ENCODE measurements at places on chromosomes 6 and 20.
A peak's percentile ranks its signal among the peaks of the same experiment; 100 is the strongest.

- DNase-seq, result no peak
Observed at GRCh38 chr6:20687494-20687893, 153.2 kb downstream of the CDKAL1 start.

- no peak for DNase-seq
Observed at GRCh38 chr6:20112241-20112640, 100.0 kb downstream of the MBOAT1 start.

DNA sequence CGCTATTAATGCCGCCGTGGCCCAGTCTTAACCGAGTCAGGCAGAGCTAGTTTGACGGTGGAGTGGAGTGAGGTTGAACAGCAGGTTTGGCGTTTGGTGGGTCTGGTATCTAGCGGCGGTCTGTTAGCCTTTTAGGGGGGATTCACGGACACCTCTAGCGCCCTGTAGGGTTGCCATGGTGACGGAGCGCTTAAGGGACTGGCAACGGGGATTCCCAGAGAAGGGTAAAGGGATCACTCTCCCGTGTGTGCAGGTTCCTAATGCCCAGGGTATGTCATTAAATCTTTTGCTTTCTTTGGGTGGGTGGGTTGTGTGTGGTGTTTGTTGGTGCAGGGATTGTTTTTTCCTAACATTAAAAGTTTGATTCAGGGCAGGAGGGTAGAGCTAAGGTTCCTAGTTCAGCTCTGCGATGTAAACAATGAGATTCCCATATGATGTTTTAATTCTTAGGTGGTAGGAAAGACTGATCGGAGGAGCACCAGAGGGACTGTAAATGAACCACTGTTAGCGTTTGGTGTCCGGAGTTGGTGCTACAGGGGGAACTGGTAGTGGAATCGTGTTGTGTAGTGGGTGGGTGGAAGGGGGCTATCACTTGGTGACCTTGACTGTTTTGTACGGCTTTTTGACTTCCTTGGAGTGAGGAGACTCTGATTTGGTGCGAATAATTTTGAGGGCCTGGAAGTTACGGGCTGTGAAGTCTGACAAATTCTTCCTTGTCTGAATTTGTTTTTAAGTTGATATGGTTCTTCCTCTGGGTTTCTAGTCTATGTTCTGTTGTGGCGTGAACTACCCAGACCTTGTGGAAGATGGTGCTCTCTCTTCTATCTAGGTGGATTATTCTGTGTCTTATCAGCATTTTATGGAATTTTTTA, 5.0 kb downstream of the BRD2 start:
- DNase-seq, result peak; percentile 52

DNA sequence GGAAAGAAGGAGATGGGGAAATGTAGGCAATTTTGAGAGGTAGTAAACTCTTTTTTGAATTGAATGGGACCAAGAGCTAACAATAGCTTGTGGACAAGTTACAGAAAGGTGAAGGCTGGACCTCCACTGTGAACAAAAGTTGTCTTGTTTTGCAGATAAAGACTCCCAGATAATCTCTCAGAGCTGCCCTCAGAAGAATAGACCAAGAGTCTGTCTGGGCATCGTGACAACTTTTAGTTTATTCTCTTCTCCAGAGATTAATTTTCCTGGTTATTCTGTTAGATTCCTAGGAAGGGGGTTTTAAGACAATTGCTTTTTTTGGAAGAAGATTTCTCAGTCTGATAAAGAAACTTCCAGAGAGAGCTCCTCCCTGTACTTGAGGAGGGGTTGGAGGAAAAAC, 161.9 kb downstream of the COL19A1 start:
- DNase-seq, result no peak

GRCh38 chr6:25309886-25310285, 30.7 kb downstream of the CARMIL1 start:
- DNase-seq, result no peak

Measured in NCI-H2081 (cell line).